Testis (tissue), 5 donors: ENCODE measurements at places on chromosomes 3 and 15.

GRCh38 chr3:60555686-60556354 lies 695.4 kb downstream of the FHIT start:
- no peak for DNase-seq

DNA sequence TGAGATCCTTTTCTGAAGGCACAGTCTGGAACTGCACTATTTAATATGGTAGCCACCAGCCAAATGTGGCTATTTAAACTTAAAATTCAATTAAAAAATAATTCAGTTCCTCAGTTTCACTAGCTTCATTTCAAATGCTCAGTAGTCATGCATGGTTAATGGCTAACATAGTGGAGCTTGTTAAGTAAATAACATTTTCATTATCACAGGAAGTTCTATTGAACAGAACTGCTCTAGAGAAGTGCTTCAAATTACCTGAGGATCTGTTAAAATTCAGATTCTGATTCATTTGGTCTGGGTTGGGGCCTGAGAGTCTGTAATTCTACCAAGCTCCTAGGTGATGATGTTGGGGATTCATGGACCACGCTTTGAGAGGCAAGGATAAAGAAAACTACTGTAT lies 109.6 kb upstream of the THRB start:
- no peak for DNase-seq

DNA sequence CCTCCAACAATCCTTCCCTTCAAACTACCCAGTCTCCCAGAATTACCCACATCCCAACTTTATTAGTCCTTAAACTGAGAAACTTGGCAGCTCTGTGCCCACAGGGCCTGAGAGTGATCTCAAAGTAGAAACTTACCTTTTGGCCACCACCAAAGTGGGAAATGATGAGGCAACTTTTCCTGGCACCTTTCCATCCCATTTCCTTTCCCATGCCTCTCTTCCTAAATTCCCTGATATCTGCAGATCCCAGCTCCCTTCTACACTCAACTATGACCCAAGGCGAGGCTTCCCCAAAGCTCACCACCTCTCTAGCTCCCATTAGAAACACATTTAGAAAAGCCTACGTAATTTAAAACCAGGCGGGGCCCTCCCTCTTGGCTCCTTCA lies 271.9 kb downstream of the FOXP1 start:
- no peak for DNase-seq

- DNase-seq, result no peak
Observed at GRCh38 chr3:134229038-134229437, 21.6 kb downstream of the RYK start.

GRCh38 chr3:138197524-138197923 lies 10.4 kb downstream of the ARMC8 start:
- DNase-seq, result no peak

GRCh38 chr3:28291577-28291976 lies 50.2 kb downstream of the CMC1 start:
- DNase-seq, result no peak

DNA sequence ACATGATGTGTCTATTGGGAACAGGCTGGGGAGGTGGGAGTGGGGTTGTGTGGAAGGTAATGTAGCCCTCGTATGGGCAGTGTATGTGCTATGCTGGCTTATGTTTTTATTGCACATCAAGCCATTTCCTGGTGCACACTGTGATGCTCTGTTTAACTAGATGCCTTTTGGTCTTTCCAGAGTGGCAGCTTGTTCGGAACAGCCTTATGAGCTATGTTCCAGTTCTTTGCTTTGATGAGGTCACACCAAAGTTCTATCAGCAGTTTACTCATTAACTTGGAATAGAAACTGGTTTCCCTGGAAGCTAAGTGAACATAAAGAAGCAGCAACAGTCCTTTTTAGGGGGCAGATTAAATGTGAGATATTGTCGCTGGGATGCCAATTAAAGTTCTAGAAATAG lies 133.9 kb downstream of the DIPK2A start:
- no peak for DNase-seq

DNA sequence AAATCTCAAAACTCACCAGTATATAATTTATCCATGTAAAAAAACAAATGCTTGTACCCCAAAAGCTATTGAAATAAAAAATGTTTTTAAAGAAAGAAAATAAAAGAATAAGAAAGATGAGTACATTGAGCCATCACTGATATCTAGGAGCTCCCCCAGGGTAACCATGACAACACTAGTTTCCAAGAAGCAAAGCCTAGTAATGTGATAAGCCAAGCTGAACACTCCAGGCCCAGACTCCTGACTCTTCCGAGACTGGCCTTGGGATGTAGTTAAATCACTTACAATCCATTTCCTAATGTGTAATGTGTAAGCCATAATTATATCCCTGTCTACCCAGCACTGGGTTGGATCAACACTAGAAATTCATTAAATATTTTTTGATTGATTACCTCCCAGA lies 21.1 kb upstream of the ATP8B4 start:
- peak; percentile 19 for DNase-seq

- DNase-seq, result no peak
Observed at GRCh38 chr15:31260646-31261265, 65.9 kb upstream of the KLF13 start.

- DNase-seq, result no peak
Observed at GRCh38 chr15:63288778-63289378, 11.5 kb downstream of the APH1B start.

- DNase-seq, result no peak
Observed at GRCh38 chr15:82852941-82853561, 43.6 kb downstream of the WHAMM start.

GRCh38 chr3:152287898-152288576 lies 19.3 kb downstream of the MBNL1 start:
- no peak for DNase-seq

- no peak for DNase-seq
Observed at GRCh38 chr15:88431441-88431840, 35.7 kb downstream of the MRPL46 start.

- no peak for DNase-seq
Observed at GRCh38 chr3:36373084-36373483, 7.2 kb upstream of the STAC start.

- DNase-seq, result no peak
Observed at GRCh38 chr3:128585974-128586373, 64.6 kb downstream of the RPN1 start.

GRCh38 chr15:64017082-64017588 lies 29.1 kb downstream of the DAPK2 start:
- no peak for DNase-seq

DNA sequence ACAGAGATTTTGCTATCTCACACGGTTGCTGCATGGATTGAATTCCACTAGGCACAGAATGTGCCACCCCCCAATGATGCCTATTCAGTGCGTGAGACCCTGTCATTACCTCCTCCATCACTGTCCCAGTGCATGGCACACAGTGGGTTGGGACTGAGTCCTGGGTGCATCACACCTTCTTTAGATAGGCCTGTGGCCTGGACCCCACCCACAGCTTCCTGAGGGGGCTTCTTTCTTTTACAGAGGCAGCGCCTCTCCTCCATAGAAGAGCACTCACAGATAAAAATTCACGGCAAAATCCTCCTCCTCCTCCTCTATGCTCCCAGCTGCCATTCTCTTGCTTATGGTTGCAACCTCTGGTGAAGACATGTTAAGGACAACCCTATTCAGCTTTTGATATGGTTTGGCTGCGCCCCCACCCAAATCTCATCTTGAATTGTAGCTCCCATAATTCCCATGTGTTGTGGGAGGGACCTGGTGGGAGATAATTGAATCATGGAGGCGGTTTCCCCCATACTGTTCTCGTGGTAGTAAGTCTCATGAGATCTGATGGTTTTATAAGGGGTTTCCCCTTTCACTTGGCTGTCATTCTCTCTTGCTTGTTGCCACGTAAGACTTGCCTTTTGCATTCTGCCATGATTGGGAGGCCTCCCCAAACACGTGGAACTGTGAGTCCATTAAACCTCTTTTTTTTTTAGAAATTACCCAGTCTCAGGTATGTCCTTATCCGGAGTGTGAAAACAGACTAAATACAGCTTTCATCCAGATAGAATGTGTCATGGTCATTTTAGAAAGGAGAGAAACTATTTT lies 147.6 kb downstream of the KLF13 start:
- DNase-seq, result no peak

DNA sequence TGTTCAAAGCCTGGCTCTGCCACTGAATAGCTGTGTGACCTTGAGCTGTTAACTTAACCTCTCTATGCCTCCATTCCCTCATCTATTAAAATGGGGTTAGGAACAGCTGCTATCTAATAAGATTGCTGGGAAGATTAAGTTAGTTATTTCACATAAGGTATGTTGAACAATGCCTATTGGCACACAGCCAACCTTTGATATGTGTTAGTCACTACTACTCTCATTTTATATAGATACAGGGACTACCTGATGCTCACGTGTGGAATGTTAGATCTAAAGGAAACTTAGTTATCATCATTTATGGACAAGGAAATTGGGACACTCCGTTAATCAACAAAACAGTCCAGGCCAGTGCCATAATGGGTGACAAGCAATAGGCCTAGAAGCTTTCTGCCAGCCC lies 332.4 kb upstream of the PPP2R3A start:
- no peak for DNase-seq

DNA sequence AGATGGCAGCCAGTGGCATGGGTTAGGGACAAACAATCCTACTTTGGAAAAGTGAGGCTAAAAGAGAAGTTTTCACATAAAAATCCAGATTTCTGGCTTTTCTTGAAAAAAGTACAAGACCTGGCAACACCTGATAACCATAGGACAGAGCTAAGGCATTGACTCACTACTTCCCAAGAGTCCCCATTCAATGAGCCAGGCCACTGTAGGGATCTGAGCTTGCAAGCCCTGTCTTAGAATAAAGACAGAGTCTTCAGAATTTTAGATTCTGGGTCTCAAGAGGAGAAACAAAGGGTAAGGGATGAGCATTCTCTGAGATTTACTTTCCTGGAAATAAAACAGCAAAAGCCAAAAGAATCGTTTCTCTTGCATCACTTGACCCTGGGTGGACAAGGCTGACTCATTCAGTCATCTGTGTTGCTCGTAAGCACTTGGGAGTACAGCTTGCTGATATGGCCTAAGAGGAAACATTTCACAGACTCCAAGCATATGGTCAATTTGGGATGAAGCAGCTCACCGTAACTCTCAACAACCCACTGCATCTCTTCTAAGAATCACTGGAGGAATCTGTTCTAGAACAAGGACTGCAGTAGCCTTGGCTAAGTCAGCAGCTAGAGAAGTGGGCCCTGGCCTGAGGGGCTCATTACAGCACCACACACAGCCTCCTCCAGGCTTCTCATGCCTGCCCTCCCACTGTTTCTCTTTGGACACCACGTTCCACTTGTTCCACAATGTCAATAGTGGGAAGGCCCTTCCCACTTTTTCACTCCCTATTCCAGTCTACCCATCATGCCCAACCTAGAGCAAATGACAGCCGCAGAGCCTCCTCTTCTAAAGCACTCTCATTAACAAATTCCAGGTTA lies 86.2 kb downstream of the RFTN1 start:
- peak; percentile 62 for DNase-seq

- DNase-seq, result no peak
Observed at GRCh38 chr3:65534805-65535204, 503.9 kb downstream of the MAGI1 start.

DNA sequence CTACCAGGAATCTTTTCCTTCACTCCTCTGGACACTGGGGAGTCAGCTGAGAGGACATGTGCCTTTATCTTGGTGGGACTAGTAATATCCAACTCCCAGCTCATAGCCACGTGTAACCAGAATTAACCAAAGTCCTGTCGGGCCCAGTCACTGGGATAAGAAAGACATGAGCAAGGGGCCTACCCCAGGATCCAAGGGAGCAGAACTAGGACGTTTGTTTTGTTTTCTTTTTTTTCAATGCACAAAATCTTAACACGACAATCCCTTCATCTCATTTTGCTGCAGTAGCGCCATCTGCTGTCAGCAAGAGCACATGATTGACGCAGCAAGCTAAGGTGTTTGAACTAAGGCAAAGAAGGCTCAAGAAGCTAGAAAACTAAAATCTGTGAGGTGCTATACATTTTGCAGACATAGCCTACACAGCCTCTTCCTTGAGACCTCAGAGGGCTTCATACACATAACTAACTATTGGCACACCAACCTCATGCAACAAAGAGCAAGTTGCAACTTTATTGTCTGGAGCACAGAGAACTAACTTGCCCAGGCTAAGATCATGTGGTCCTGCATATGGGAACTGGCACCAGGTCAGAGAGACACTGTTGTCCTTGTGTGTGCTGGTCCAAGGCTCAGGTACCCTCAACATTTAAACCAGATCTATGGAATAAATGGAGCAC lies 43.6 kb downstream of the RLBP1 start:
- DNase-seq, result peak; percentile 70

- DNase-seq, result no peak
Observed at GRCh38 chr15:43219929-43220928, 589 bp downstream of the EPB42 start.

- no peak for DNase-seq
Observed at GRCh38 chr15:77173487-77173886, 102.6 kb upstream of the TSPAN3 start.

DNA sequence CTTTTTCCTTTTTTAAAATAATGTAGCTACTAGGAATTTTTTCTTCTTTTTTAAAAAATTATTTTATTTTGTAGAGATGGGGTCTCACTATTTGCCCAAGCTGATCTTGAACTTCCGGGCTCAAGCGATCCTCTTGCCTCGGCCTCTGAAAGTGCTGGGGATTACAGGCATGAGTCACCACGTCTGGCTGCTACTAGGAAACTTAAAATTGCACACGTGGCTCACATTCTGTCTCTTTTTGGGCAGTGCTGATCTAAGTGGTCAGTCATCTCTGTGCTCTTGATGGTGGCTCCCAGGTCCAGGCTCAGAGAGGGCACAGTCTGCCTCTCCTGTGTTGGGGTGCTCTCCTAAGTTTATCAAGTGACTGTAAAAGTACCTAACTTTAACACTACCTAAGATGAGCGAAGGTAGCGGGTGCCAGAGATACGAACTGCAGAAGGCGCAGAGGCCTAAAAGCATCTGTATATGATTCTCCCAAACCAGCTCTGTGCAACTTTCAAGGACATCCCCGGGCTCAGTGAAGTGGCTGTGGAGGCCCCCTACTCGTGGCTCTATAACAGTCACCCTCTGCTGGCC lies 52.9 kb upstream of the SEC13 start:
- no peak for DNase-seq

DNA sequence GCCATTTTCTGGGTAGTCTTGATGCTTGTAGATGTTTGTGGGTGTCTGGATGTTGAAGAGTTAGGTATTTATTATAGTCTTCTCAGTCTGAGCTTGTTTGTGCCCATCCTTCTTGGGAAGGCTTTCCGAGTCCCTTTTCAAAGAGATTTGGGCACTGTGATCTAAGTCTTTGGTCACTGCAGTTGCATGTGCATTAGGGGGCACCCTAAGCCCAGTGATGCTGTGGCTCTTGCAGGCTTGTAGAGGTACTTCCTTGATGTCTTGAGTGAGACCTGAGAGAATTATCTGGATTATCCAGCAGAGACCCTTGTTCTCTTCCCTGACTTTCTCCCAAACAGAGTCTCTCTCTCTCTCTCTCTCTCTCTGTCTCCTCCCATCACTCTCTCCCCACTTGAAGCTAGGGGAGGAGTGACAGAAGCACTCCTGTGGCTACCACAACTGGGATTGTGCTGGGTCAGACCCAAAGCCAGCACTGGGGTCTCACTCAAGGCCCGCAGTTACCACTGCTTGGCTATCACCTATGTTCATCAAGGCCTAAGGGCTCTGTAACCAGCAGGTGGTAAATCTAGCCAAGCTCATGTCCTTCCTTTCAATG lies 68.5 kb downstream of the TMCO5A start:
- peak; percentile 71 for DNase-seq

GRCh38 chr15:26882112-26882511 lies 15.2 kb downstream of the GABRA5 start:
- no peak for DNase-seq

- DNase-seq, result no peak
Observed at GRCh38 chr3:10695595-10696285, 120.3 kb upstream of the SLC6A11 start.
